ENCODE measurements at places on chromosomes 6 and 20.

- no peak for DNase-seq
Measured at GRCh38 chr6:80540700-80541099, 434.2 kb downstream of the BCKDHB start.

GRCh38 chr6:137678451-137678850 lies 184.3 kb upstream of the OLIG3 start:
- no peak for DNase-seq

DNA sequence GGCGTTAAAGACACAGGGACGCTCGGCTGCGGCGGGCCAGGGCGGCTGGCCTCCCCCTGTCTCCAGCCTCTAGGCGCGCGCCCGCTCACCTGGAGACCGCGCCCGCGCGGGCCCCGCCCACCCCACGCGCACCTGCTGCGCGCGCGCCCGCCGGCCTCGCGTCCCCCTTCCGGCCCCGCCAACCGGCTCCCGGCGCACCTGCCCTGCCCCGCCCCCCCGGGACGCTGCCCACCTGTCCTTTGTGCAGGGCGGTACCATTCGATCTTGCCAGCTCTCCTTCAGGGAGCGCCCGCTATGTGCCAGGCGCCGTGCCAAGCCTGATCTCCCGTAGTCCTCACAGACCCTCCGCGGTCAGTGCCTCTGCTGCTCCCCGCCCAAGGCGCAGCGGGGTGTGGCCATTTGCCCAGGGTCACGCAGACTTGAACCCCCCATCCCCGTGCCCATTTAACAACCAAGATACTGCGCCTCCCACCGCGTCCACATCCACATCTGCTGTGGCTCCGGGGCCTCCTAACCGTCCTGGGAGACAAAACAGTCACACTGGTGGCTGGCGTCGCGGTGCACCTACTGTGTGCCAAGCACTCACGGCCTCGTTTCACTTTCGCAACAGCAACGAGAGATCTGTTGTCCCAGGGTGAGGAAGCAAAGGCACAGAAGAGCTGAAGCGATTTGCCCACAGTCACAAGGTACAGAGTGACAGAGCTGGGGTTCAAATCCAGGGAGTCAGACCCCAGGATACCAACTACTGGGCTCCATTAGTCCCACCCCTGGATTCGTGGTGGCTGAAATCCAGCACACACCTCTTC lies 48.1 kb downstream of the NOL4L start:
- no peak for DNase-seq

DNA sequence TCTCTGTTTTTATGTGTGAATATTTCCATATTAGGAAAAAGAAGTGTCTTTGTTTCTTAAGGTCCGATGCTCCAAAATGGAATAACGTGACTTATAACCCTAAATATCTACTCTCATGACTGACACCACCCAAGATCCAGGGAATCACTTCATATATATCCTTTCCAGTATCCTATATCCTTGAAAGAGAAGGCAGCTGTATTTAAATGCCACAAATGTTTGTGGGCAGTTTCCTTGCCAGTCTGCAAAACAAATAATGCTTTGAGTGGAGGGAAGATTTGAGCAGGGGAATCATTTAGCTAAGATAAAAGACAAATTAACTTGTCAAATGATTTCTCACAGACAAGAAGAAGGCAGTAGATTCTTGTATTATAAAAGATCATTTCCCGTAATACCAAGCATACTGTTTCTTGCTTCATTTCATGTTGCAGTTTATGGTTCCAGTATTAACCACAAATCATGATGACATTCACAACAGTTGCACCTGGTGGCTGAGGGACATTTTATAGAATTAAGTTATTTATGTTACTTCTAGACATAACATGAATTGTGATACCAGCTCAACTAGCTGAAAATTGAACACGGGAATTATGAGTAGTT lies 30.0 kb upstream of the FABP7 start:
- no peak for DNase-seq

- DNase-seq, result no peak
Measured at GRCh38 chr6:129110690-129111343, 227.9 kb downstream of the LAMA2 start.

DNA sequence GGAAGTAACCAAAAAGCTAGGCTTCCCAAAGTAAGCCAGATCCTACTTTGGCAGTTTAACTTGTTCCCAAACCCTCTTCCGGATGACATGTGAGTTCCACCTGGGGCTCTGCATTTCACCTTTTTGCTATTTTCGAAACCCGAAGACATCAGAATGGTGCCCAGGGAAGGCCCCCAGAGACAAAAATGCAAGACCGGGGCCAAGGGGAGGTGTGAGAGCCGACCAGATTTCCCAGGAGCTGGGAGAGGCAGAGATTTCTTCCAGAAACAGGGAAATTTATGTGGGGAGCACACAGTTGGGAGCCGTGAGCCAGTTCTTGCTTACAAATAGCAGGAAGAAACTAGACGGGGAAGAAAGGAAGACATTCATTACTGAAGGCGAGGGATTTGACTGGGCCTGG lies 209.7 kb downstream of the ZNF217 start:
- DNase-seq, result no peak

DNA sequence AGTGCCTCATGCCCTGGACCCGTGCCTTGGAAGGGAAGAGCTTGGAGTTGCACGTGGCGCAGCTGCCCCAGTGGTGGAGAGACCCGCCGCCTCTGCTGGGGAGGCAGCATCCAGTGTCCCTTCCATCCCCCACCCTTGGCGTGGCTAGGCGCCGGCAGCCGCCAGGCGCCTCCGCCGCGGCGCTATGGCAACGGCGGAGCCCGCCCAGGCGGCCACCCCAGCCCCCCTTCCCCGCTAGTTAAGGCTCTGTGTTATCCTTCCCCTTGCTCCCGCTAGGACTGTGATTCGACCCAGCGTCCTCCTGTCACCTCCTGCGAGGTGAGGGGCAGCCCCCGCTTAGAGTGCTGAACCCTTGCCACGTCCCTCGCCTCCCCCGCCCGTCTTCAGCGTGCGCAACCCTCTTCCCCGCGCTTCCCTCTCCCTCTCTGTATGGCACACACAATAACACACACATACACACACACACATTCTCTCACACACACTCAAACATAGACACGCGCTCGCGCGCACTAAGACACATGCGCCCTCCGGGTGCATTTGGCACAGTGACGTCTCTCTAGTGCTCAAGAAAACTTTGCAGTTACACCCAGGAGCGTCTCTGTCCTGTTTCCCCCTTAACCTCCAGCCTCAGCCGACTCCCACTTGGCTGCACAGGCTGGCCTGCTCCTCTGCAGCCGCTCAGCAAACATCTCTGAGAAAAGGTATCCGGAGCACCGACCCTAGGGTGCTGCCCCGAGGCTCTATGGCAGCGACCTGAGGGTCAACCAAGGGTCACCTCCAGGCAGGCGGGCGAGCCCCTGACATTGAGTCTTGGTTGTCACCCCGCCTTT lies 8.5 kb downstream of the GRIK2 start:
- DNase-seq, result peak; percentile 37

GRCh38 chr6:11094941-11095340 lies 1.3 kb downstream of the SMIM13 start:
- no peak for DNase-seq

- no peak for DNase-seq
Measured at GRCh38 chr6:137754866-137755265, 112.2 kb upstream of the TNFAIP3 start.

DNA sequence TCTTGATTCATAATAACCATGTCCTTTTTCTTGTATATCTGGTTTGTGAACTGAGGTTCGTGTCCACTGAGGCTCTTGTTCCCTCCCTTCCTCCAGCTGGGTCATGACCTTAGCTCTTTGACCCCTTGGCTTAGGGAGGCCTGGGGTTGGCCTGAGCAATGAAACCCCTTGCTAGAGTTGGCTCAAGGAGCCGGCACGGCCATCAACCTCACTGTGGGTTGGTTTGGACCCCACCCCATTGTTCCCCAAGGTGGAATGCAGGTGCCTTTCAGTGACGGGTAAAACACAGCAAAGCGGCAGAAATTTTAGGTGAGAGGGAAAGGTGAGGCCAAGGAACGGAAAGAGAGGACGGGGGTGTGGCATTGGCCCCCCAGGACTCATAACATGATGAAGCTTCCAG lies 44.5 kb upstream of the PHACTR3 start:
- DNase-seq, result no peak

GRCh38 chr6:71127374-71127773 lies 161.2 kb upstream of the OGFRL1 start:
- no peak for DNase-seq

DNA sequence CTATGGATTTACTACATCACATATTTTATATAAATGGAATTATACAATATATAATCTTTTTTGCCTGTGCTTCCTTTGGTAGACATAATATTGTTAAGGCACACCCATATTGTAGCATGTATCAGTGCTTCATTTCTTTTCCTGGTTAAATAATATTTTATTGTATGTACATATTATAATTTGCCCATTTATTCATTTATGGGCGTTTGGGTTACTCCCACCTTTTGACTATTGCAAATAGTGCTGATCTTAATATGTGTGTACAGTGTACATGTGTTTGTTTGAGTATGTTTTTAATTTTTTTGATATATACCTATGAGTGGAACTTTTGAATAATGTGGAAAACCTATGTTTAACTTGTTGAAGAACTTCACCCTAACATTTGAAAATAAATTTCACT lies 804.2 kb downstream of the DHX35 start:
- no peak for DNase-seq

GRCh38 chr6:148392671-148393070 lies 50.0 kb downstream of the SASH1 start:
- no peak for DNase-seq

DNA sequence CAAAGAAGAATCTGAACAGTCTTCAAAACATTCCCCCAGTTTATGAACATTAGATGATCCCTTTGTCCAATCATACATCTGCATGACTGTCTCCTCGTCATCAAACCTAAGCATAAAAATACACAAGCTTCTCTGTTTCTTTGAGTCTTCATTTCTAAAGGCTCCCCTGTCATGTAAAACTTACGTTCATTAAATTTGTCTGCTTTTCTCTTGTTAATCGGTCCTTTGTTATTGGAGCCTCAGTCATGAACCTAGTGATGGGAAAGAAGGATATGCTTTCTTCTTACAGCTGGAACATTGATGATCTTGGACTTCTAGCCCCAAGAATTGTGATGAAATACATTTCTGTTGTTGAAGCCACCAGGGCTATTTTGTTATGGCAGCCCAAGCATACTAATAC lies 18.0 kb upstream of the RIPOR2 start:
- no peak for DNase-seq

GRCh38 chr6:139184047-139184446 lies 49.2 kb downstream of the HECA start:
- no peak for DNase-seq

DNA sequence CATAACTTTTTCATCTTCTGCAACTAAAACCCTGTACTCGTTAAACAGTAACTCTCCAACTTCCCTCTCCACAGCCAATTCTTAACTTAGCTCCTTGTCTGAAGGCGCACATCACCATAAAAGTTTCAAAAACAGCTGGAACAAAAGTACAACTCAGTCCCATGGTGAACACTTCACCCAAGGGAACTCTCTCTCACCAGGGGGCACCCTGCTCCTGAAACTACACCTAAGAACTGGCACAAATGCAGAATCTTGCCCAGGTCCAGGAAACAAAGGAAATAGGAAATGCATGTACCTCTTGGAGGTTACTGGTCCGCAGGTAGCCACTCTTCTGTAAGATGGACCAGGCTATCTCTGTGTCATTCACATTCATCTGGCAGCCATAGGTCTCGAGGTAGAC lies 6.6 kb downstream of the CDK5RAP1 start:
- no peak for DNase-seq

DNA sequence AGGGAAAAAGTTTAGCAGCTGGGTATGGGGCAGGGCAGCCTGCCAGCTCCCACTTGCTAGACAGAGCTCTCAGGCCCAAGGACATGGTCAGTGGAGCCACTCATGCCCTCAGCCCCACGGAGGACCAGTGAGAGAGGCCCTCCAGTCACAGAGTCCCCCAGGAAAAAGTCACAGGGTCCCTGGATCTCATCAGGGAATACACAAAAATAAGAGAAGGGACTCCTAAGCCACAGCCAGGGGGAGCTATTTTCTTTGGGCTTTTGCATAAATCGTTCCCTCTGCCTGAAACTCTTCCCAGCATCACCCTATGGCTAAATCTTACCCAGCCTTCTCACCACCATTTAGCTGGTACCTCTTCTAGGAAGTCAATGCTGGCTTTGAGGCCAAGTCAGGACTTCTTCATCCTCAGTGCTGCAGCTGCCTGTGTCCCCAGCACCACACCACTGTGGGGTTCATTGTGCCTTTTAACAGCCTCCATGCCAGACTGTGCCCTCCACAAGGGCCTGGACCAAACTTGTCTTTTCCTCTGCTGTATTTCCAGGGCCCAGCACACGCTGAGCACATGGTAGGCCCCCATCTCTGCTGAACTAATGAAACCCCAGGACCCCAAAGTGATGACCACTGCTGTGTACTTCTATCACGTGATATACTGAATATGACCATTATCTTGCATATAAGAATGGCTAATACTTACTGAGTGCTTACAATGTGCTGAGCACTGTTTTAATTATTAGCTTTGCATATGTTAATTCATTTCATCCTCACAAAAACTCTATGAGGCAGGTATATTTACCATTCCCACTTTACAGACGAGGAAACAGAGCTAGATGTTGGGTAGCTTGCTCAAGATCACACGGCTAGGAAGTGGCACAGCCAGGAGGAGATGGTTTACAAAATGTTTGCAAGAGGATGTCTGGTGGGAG lies 2.0 kb downstream of the ZNF335 start:
- DNase-seq, result no peak

DNA sequence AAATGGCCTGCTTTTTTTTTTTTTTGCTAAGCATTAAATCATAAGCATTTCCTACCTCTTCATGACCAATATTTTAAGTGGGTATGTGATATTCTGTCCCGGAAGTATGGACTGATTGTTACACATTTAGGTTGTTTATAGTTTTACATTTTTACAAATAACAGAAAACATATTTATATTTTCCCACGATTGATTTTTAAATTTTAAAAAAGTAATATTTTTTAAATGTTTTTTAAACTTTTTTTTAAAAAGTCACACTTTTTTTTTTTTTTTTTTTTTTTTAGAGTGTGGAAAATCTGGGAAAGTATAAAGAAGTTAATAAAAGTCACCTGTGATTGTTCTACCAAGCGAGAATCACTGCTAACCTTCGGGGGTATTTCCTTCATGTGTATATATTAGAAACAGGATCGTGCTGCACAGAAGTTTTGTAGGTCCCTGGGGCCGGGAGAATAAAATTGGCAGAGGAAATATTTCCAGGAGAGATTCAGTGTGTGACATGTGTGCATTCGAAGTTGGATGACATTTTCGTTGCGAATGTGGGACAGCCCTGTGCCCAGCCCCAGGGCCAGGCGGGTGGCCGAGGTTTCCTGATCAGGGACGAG lies 173.1 kb downstream of the CDC5L start:
- DNase-seq, result no peak

Data from nucleus accumbens (tissue), 56 donors.